ENCODE measurements at places on chromosomes 11 and 22.

DNA sequence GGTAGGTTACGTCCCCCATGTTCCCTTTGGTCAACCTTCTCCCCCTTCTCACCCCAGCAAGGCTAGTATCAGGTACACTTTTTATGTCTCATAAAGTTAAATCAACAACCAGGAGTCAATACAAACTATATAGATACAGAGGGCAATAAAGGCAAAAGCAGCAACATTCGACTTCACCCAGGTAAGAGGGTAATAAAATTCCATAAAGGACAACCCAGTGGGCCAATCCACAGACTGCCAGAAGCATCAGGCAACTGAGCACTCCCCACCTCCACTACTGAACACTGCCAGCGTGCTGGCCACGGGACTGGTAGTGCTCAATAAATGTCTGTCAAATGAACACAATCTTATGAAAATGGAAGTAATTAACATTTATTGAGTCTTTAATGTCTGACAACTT, 5.1 kb upstream of the MS4A18 start:
- no peak for DNase-seq

GRCh38 chr22:49023879-49024774, 803.5 kb downstream of the BRD1 start:
- no peak for DNase-seq

- DNase-seq, result peak; percentile 58
Observed at GRCh38 chr11:65903068-65903481, 2.9 kb upstream of the FOSL1 start.

- DNase-seq, result peak; percentile 81
Observed at GRCh38 chr11:27701355-27702105, 1.3 kb upstream of the BDNF start.

DNA sequence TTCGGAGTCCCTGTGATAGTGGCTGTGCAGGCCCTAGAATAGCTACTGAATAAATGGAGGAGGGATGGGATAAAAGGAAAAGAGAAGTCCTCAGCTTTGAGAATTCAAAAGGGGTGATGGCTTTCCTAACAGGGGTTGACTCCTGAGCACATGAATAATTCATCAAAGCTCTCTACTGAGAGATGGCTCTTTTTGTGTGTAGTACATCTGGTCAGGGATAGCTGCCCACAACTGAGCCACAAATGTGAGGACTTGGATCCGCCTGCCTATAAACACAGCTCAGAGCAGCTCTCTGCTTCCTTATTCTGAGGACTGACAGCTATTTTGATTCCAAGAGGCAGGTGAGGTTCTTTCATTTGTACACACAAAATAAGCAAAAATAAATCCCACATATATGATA, 82.3 kb downstream of the USP35 start:
- DNase-seq, result no peak

DNA sequence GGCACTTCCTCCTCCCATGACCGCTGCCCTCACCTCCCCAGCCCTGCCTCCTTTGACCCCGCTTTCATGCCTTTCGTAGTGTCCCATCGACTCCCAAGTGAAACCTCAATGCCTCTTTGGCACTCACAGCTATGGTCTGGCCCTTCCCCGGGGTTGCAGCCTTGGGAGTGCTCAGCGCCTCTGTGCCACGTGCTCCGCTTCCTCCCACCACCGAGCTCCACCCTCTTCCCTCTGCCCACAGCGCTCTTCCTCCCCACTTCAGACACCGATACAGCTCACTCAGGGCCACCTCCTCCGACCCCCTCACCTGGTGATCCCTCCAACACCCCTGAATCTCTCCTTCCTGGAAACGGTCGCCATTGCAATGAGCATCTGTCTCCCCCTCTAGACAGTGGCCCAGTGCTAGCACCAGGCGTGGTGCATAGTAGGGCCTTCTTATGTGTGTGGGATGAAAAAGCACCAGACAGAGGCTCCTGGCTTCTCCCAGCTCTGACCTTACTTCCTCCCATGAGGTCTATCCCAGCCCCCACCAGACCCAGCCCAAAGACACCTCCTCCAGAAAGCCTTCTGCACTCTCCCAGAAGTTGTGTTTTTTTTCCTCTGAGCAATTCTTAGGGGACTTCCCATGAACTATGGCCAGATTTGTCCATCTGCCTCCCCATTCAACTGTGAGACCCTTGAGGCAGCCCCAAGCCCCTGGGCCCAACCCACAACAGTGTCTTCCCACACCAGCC, 16.4 kb upstream of the SCGB1A1 start:
- no peak for DNase-seq

DNA sequence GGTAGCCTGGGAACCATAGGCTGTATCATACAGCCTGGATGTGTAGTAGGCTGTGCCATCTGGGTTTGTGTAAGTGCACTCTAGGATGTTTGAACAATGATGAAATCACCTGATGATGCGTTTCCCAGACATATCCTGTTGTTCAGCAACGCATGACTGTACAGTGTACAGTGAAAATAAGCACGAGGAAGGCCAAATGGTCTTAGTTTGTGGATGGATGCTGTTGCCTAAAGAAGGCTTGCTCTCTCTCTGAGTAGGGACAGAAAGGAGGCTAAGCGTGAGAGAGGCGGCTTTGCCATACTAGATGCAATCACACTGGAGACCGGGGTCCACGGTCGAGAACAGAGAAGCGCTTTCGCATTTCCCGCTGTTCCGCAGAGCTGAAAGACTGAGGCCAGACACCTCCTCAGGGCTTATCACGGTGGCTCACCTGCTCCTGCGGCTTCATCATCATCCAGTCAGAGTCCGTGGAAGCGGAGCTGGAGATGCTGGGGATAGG, 27.6 kb upstream of the APLP2 start:
- DNase-seq, result peak; percentile 96

DNA sequence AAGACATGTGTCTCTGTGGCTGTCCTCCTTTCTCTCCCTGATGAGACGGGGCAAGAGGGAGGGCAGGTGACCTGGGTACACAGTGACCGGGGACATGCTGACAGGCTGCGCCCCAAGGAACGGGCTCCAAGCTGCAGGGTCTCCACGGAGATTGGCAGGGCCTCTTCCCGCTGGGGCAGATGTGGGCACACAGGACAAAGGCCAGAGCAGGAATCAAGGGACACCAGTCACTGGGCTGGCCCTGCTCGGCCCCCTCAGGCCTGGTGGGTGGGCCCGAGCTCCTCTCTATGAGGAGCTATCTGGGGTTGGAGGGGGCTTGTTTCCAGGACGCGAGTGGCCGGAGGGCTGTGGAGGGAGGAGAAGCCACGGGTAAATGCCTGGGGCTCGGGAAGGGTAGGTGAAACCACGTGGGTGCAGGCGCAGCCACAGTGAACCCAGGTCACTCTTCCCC, 11.2 kb downstream of the PNPLA5 start:
- DNase-seq, result no peak

- no peak for DNase-seq
Observed at GRCh38 chr22:50626850-50627641, 906 bp downstream of the ARSA start.

- peak; percentile 90 for DNase-seq
Observed at GRCh38 chr11:132220474-132220873, 850.1 kb downstream of the NTM start.

DNA sequence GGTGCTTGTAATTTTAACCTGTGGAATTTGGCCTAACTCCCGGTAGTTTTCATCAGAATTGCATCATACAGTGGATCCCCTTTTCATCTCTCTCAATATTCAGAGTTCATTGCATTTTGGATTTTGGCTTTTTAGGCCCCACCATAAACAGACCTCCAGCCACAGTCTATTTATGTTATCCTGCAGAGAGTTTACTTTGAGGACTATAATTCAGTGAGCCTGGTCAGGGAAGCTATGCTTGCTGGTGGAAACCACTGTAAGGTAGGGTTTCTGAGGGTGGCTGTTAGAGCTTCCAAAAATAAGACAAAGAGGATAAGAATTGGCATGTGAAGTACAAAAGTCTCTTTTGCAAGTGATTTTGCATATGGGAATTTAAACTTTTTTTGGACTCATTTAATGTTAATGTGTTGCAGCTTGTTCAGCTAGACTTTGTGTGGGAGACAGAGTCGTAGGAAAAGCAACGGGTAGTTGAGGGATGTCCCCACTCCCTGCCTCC, 34.8 kb upstream of the DDI1 start:
- peak; percentile 76 for DNase-seq

Data from choroid plexus epithelial cell (primary cell).